ENCODE measurements at places on chromosomes 12 and 14.

GRCh38 chr12:107126796-107127481, 33.6 kb upstream of the CRY1 start:
- no peak for DNase-seq

DNA sequence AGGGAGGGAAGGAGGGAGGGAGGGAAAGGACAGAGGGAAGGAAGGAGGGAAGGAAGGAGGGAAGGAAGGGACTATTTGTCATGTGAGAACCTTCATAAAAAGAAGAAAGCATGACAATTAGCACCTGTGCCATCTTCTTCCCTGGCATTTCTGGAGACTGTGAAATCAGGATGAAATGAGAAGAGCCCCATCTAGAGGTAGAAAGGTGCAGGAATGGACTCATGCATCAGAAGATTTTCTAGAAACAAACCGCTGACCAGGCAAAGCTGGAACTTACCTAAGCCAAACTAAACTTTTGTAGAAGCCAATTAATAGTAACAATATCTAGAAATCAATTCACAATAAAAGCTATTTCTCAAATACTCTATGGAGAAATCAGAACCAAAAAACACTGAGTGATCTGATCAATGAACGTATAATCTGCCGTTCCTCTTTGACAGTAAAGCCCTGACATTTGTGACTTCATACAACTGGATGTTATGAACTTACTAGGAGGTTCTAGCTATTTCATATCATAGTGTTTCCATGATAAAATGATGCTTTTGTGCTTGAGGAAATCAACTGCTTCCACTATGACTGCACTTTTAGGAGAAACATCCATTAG, 24.4 kb upstream of the CRACR2A start:
- DNase-seq: peak; percentile 66

- no peak for DNase-seq
Observed at GRCh38 chr12:122976648-122976975, 1.6 kb downstream of the OGFOD2 start.

- DNase-seq: no peak
Observed at GRCh38 chr14:102205560-102205959, 65.9 kb downstream of the WDR20 start.

DNA sequence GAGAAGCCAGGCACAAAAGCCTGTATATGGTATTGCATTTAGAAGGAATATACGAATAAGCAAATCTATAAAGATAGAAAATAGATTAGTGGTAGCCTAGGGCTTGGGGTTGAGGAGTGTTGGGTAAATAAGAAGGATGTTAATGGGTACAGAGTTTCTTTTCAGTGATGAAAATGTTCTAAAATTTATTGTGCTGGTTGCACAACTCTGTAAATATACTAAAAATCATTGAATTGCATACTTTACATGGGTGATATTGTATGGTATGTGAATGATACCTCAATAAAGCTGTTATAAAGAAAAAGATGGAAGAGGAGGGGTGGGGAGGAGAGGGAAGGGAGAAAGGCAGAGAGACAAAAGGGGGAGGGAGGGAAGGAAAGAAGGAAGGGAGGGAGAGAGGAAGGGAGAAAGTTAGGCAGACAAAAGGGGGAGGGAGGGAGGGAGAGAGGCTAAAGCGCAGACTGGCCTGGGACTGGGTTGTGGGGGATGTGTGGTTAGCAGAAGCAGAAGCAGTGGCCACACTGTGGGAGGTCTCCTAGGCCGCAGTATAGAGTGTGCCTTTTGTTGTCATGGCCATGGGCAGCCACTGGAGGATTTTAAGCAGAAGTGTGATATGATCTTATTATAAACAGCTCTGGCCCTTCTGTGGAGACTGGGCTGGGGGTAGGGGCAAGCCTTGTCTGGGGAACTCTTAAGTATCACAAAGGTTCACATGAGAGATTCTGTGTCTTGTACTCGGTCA, 73.6 kb upstream of the ELK3 start:
- DNase-seq: peak; percentile 29

GRCh38 chr14:75885829-75886228, 96.0 kb downstream of the TGFB3 start:
- no peak for DNase-seq

DNA sequence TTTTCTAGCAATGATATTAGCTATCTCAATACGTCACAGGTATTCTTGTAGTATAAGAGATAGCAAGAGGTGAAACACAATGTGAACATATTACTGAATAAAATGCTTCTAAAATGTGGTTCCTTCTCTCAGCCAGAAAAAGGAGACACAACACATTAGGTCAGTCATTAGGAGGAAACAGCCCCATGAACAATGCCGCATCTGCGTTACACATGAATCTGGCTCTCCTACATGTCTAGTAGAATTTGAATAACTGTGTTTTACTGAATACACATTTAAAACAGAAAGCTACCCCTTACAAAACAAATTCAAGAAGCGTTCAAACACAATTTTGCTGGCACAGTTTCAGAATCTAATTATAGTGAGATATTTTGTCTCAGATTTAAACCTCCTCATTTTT, 51.6 kb downstream of the EFCAB11 start:
- no peak for DNase-seq

- DNase-seq: no peak
Observed at GRCh38 chr14:66043921-66044320, 442.2 kb upstream of the CCDC196 start.

DNA sequence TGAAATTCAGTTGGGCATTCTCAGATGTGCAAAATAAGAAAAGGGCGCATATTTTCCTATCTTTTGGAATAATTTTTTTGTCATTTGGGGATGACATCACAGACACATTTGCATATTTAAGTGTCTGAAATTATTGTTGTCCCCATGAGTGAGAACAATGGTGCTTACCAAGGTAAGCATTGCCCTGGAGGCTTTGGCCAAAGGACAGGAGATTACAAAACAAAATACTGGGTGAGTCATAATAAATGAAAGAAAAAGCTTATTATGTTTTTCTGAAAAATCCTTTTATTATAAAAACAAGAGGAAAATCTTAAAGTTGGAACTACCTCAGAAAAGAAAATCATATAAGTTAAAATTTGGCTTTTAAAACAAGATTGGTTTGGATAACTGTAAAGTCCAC, 254.9 kb downstream of the BTG1 start:
- DNase-seq: no peak

GRCh38 chr12:67320614-67321295, 51.6 kb downstream of the CAND1 start:
- DNase-seq: no peak

DNA sequence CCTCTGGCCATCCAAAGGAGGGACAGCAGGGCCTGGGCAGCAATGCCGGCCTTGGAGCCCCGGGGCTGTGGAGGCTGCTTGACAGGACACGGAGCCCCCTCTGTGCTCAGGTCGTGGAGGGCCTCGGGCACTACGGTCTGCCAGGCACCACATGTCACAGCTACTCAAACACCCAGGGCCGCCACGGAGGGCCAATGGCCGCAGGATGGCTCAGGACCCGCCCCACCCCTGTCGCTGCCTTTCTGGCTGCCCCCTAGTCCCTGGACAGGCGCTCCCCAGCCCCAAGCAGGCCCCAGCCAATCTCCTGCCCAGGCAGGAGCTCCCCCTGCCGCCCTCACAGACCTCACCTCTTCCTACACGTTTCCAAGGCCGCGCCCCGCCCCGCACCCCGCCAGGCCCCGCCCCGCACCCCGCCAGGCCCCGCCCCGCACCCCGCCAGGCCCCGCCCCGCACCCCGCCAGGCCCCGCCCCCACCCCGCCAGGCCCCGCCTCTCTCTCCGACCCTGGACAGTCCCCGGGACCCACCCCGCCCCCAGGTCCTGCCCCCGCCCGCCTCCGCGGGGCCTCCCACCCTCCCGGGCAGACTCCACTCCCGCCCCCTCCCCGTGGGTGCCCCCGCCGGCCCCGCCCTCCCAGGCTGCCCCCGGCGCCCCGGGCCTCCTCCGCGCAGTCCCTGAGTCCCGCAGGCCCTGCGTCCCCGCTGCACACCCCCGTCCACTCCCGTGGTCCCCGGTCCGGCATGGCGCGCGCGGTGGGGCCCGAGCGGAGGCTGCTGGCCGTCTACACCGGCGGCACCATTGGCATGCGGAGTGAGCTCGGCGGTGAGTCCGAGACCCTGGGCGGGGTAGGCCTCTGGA, at the start of gene ASPG:
ASPG (plus strand) TSS at position 669 of the 857 bp plus-strand sequence; CDS start at position 740, 71 bp downstream.
- peak; percentile 79 for DNase-seq

- peak; percentile 27 for DNase-seq
Observed at GRCh38 chr12:52145228-52146088, 46.4 kb downstream of the KRT80 start.

DNA sequence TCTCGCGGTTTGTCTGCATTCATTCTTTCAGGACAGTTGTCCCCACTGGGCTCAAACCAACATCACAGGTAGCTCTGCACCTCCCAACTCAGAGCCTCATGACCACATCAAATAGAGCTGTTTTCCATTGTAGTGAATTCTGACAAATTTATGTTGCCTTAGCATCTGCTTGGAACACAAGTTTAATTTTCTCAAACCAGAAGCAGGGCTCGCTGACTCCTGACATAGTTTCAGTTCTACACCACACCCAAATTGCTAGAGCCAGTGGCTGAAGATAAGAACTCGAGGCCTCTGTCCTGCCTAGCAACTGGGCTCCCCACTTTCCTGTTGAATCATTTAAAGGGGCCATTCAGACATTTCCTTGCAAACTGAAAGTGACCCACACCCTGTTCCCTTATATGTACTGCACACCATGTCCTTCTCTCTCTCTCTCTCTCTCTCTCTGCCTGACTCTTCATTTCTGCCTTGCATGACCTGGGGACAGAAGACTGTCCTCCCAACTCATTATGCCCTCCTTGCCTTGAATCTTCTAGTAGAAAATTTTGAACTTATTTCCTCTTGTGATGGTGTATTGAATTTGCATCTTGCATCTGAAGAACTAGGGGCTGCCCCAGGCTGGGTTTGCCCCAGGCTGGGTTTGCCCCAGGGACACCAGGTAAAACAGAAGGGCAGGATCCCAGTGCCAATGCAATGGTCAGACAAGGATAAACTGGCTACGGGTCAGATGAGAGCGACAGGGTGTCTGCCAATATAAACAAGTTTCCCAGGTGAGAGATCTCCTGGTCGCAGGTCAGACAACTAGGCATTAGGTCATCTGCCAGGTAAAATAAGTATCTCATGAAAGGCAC, 9.7 kb upstream of the WSCD2 start:
- no peak for DNase-seq

DNA sequence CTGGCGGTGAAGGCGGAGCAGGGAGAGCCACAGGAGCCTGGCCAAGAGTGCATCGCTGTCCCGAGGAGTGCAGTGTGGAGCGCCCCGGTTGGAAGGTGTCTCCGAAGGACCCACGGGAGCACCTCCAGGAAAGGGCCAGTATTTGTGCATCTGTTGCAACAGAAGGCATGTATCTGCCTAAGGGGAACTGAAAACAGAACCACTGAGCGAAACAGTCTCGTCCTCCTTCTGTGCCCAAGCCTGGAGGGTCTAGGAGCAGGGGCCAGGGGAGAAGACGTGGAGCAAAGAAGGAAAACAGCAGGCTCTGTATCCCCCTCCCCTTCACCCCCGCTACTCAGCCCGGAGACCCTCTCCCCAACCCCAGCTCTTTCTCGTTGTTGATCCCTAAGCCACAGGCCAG, 5.3 kb upstream of the LRRC10 start:
- no peak for DNase-seq

GRCh38 chr12:90355711-90356355, 599.1 kb downstream of the CCER1 start:
- no peak for DNase-seq

DNA sequence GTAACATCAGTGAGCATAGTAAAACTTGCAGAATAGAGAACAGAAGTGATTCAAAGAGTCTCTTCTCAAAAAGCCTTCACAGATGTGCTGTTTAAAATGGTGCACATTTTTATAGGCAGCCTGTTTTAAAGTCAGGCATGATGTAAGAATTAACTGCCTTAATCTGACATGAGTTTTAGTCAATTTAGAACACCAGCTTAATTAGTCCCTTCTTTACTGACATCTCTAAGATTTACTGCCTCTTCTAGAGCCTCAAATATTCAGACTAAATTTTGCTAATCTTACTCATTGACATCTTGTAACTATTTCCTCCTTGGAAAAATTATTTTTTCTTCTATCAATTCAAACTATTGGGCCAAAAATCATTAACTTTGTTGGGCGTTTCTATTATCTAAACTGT, 782.5 kb downstream of the C12orf50 start:
- no peak for DNase-seq

DNA sequence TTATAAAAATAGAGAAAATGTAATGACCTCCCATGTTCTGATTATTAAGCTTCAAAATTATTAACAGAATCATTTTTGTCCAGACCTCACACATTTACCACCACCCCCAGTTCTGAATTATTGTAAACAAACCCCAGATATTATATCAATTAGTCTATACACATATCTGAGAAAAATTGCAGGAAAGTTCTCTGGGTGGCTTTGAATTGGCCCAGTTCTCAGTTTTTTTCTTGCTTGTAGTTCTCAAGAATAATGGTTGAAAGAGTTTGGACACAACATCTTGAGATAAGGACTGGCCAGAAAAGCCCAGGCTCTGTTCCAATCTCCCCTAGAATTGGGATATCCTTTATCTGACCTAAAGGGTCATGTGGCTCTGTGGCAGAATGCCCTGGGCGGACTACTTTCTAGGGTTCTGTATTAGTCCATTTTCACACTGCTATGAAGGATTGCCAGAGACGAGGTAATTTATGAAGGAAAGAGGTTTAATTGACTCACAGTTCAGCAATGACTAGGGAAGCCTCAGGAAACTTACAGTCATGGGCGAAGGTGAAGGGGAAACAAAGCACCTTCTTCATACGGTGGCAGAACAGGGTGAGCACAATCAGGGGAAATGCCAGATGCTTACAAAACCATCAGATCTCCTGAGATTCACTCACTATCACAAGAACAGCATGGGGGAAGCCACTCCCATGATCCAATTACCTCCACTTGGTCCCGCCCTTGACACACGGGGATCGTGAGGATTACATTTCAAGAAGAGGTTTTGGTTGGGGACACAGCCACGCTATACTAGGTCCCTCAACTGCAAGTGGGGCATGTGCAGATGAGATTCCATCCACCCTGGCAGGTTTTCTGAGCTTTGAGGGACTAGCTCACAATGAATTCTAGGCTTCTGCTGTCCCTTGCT, 1504.6 kb upstream of the FLRT2 start:
- no peak for DNase-seq

DNA sequence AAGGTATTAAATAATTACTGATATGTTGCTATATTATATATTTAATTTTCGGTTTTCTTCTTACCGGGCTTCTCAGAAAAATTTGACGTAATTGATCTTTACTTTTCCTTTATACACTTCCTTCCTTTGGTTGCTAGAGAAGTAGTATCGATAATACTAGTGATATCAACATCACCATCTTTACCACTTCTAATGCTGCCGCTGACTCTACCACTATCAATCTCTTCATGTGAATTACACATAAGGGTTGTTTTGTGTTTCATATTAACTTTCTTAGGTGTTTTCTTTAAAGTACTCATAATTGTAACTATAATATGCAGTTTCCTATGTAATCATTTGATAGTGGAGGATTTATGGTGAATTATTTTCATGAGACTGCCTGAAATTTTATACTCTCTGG, 30.9 kb upstream of the KLRF1 start:
- no peak for DNase-seq

DNA sequence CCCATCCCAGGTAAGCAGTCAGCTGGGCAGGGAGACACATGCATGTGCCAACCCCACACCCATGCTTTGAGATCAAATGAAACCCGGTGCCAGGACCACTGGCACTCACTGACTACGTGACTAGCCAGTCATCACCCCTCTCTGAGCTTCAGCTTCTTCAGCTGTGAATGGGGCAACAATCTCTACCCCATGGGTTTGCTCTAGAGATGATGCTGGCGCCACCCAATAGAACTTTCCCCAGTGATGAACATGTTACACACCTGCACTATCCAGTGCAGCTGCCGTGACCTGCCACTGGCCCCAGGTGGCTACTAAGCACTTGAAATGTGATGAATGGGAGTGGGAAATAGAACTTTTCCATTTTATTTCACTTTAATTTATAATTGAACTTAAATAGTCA, 70.3 kb downstream of the PITPNM2 start:
- DNase-seq: no peak

GRCh38 chr12:125467363-125467762, 402.1 kb downstream of the AACS start:
- no peak for DNase-seq

All from neural progenitor cell (in vitro differentiated cells).